ENCODE measurements at places on chromosomes 1 and 21.

GRCh38 chr1:244545511-244545910, 84.4 kb downstream of the CATSPERE start:
- no peak for DNase-seq

- DNase-seq: no peak
Observed at GRCh38 chr1:59195151-59195550, 101.7 kb upstream of the FGGY start.

- no peak for DNase-seq
Observed at GRCh38 chr1:19892628-19893168, 10.5 kb downstream of the OTUD3 start.

GRCh38 chr1:76053021-76053420, 21.5 kb upstream of the ST6GALNAC3 start:
- DNase-seq: no peak
